ENCODE measurements at places on chromosomes 2 and 18.
A peak's percentile ranks its signal among the peaks of the same experiment; 100 is the strongest.

DNA sequence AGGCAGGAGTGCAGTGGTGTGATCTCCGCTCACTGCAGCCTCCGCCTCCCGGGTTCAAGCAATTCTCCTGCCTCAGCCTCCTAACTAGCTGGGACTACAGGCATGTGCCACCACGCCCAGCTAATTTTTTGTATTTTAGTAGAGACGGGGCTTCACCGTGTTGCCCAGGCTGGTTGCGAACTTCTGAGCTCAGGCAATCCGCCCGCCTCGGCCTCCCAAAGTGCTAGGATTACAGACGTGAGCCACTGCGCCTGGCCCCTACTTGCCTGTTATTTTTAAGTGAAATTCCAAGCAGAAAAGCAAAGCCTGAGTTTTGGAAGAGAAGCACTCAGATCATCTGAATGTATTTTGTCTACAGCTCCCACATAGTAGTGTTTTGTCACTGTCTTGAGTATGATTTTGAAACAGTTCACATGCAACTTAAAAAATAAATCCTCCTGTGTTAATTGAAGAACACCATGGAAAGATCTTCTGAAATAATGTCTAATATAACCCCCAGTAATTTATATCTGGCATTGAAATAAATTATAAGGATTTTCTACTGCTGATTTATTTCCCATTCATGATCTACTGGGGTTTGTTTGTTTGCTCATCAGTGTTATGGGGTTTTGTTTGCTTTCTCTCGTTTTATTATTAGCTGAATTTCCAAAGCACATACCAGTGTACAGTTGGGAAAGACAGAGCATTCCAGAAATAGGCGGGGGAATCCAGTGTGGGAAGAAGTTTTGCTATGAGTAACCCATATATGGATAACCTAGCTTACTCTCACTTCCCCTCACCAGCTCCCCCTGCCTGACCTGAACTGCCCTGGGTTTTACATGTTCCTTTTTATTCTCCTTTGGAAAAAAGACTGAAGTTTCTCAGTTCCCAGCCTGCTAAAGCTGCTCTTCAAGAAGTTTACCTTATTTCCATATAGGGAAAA, 80.1 kb upstream of the MAP3K20 start:
- no peak for DNase-seq

- DNase-seq: no peak
These were observed 18.1 kb downstream of the MROH2A start for GRCh38 chr2:233796254-233796653.

GRCh38 chr2:16774980-16775898, 109.6 kb upstream of the CYRIA start:
- no peak for DNase-seq

GRCh38 chr2:119156105-119156890, 2.3 kb downstream of the C1QL2 start:
- no peak for DNase-seq

GRCh38 chr2:69549421-69549820, 94.1 kb downstream of the AAK1 start:
- no peak for DNase-seq

GRCh38 chr2:163606878-163607277, 128.9 kb downstream of the FIGN start:
- no peak for DNase-seq

GRCh38 chr18:59685501-59685900, 11.7 kb downstream of the CCBE1 start:
- no peak for DNase-seq

- DNase-seq: no peak
These were observed 14.8 kb upstream of the CWC22 start for GRCh38 chr2:180021850-180022249.

- no peak for DNase-seq
These were observed 472.1 kb downstream of the CDH2 start for GRCh38 chr18:27704736-27705361.

GRCh38 chr2:180559771-180560170, 420.6 kb upstream of the UBE2E3 start:
- DNase-seq: no peak

- no peak for DNase-seq
These were observed 234.7 kb downstream of the LTBP1 start for GRCh38 chr2:33181466-33181865.

DNA sequence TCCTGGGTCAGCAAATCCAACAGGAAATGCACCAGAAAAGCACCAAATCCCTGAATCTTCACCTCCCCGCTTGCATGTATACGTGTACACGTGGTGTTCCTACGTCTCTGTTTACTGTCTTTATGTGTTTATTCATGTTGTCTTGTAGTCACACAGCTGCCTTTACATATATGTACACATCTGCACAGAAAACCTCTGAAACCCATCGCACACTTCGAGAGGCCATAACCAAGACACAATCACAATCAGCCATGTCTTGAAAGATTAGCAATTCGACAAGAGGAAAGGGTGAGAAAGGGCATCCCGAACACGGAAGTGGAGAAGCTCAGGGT, 98.1 kb downstream of the PLB1 start:
- no peak for DNase-seq

DNA sequence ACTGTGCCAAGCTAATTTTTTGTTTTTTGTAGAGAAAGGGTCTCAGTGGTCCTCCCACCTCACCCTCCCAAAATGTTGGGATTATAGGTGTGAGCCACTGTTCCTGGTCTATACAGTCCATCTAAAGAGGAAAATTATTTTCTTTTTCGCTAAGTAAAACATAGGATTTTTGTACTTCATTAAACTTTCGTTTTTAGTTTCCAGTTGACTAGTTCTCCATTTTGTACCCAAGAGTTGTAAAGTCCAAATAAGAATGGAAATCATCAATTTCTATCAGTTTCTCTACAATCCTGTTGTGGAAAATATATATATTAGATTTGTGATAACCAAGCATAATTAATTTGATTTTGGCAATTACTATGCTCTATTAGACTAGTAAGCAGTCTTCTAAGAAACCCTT, 156.4 kb downstream of the BABAM2 start:
- DNase-seq: no peak

DNA sequence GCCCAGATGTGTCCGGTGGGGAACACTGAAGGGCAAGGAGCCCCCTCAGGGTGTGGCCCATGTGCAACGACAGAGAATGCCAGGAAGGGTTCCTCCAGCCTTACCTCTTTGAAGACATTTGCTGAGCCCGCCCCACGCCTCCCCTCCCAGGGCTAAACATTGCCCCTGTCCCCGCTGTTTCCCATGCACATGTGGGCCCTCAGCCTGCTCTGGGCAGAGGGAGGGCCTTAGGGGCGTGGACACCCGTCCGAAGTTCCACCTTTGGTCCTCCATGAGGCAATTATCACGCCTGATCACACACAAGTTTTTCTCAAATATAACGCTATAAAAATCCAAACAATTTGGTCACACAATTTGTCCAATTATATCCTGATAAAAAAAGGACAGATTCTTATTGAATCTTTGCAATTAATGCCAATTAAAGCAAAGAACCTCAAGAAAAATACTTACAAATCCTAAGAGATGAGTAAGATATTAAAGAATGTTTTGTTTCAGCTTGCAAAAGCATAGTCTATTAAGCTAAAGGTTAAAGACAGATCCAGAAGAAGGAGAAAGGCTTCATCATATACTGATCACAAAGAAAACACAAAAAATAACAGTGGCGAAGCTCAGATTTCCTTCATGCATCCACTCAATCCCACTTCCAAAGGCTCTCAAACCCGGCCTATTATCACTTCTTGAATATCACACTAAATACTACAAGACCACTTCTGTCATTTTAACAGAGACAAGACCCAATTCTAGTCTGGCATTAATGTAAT, 55.2 kb upstream of the LDLRAD4 start:
- no peak for DNase-seq

DNA sequence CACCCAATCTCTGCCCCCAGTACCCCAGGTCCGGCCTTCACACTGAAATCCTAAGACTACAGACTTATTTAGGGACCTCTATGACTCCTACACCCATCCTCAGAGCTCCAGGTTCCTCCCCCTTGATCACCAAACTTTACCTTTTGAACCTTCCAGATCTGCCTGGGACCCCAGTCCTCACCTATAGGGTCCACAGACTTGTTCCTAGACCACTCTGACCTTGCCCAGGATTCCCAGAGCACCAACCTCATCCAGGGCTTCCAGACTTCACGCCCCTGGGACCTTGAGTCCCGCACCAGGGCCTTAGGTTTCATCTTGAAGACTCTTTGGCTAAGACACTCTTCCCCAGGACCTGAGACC, 462 bp downstream of the CHCHD5 start:
- DNase-seq: no peak

DNA sequence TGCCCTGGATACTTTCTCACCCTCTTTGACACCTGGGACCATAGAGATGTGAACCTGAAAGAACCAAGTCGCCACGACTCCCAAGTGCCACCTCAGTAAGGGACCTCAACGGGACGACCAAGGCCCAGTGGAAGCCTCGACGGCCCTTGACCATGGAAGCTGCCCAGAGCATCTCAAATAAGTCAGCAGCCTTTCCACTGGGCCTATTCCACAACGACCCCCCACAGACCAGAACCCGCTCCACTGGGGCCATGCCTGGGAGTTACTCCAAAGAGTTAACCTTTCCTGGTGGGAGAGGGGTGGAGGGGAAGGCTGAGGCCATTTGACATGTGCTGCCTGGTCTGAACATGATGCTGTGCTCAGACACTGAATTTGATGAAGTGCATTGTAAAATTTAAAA, 146.9 kb downstream of the KLHL29 start:
- DNase-seq: no peak

DNA sequence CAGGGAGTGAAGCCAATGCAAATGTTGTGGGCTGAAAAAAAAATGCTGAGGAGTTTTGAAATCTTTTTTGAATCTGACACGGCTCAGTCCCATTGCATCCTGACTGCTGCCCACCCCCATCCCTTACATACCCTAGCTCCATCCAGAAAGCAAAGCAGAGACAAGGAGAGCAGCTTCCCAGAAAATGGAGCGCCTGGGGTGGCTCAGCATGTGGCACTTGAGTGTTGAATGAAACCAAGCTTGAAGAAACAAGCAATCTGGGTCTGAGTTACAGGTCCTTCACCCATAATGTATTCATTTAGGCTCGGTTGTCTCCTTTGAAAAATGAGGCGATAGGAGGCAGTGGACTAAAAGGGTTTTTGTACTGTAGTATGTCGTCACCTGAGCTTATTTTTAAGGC, 244.2 kb upstream of the ACVR2A start:
- DNase-seq: no peak

GRCh38 chr18:34600874-34601656, 109.0 kb upstream of the DTNA start:
- DNase-seq: no peak

GRCh38 chr2:227772197-227772661, 26.5 kb downstream of the SCYGR8 start:
- no peak for DNase-seq

GRCh38 chr2:200703127-200703925, 108.4 kb upstream of the BZW1 start:
- DNase-seq: no peak

- peak; percentile 54 for DNase-seq
These were observed 9.8 kb upstream of the MREG start for GRCh38 chr2:216023055-216023648.

- DNase-seq: peak; percentile 33
These were observed 39.0 kb upstream of the STRN start for GRCh38 chr2:37005118-37005868.

DNA sequence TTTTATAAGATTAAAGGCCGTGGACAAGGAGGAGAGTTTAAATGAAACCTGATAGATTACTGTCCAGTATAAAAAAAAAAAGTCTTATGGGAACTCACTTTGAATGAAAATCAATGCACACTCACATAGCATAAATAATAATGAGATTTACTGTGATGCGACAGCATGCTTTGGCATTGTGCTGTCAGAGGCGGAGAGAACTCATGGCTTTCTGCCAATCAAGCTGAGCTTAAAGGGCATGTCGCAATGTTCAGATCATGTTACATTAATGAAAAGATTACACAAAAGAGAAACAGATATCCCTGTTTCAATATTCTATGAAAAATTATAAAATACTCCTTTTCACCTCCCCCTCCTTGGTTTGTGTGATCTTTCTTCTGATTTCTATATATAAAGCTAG, 310.8 kb downstream of the ERBB4 start:
- DNase-seq: no peak

GRCh38 chr18:44098551-44099098, 582.1 kb upstream of the SETBP1 start:
- DNase-seq: no peak

- DNase-seq: no peak
These were observed 20.3 kb downstream of the SF3B1 start for GRCh38 chr2:197414515-197414914.

DNA sequence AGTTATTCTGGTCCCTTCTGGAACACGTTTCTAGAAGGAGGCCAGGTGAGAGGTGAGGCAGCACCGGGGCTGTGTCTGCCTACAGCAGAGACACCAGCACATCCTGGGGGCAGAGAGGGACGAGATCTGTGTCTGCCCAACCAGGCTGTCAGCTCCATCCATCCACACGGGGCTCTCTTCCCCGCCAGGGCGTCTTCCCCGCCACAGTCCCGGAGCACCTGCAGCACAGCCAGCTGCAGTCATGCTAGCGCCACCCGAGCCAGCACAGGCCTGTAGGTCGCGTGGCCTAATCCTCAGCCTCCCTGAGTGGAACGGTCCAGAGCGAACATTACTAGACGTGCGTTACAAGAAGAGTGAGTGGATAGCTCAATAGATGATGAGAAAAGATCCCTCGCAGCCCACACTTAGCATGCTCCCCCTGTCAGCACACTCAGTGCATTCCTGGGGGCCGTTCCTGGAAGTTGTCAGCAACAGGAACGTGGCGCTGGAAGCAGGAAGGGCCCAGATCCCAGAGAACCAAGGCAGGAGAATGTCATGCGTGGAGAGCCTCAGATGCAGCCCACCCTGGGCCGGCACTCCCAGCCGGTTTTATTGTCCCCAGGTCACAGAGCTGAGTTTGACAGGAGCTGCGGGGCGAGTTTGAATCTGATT, 179.0 kb downstream of the TWIST2 start:
- DNase-seq: no peak

- DNase-seq: no peak
These were observed 322.9 kb upstream of the KCNJ3 start for GRCh38 chr2:154375579-154375931.

- DNase-seq: no peak
These were observed 79.0 kb downstream of the GCA start for GRCh38 chr2:162422894-162423293.

DNA sequence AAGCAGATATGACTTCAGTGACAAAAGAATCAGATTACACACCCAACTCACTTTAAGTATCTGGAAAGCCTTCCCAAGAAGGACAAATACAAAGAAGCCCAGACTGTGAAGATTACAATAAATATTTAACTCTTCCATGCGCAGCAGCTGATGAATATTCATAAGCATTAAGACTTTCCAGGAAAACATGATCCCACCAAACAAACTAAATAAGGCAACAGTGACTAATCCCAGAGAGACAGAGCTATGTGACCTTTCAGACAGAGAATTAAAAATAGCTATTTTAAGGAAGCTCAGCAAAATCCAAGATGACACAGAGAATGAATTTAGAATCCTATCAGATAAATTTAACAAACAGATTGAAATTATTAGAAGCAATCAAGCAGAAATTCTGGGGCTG, 108.2 kb upstream of the UBE2E3 start:
- no peak for DNase-seq

DNA sequence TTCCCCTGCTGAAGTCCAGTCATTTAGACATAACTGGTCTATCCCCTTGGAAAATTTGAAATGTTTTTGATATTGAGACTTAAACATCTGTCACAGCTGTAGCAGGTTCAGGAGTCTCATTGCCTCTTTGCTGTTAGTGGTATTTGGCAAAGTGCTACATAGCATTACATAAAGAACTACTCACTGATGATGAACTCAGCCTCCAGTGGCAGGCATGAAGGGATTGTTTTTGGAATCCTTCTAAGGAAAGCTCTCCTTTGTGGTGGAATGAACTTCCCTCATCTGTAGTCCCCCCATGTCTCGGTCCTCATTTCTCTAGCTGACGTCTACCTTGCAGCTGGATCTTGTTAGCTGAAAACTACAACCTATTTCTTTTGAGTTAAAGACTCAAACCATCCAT, 111.6 kb downstream of the TACR1 start:
- no peak for DNase-seq
